Bronchial epithelial cell (primary cell): ENCODE measurements at places on chromosomes 7 and 10. TPM values are rescaled to one million over a fixed set of nuclear protein-coding genes. Genes with fewer than 3 reads are reported as not detected.

The TLX1 gene
- total RNA-seq: not detected in 2 replicates

The PHTF2 gene
- 4.2 and 5.5 TPM in 2 replicates for total RNA-seq

The CYP2C18 gene
- 1.1 and 20.9 TPM in 2 replicates for total RNA-seq

The VTI1A gene
- 36.6 and 42.4 TPM in 2 replicates for total RNA-seq

The CHST15 gene
- total RNA-seq: 11.1 and 12.8 TPM in 2 replicates

The PNLIP gene
- under 0.01 TPM in 2 replicates for total RNA-seq

The ZNF365 gene
- total RNA-seq: 1.3 and 7.2 TPM in 2 replicates

The DPYSL4 gene
- total RNA-seq: 0.13 and 0.26 TPM in 2 replicates

The MMD2 gene
- total RNA-seq: not detected in 2 replicates

The DRGX gene
- not detected in 2 replicates for total RNA-seq

The MSMB gene
- total RNA-seq: 1.1 and 16.4 TPM in 2 replicates

The IGFBP3 gene
- total RNA-seq: 7.8 and 12.1 TPM in 2 replicates

The PPP1R17 gene
- not detected in 2 replicates for total RNA-seq

The FEZF1 gene
- total RNA-seq: not detected in 2 replicates

The FAM25G gene
- 1.4 TPM in 1 of 2 replicates, not detected in the other for total RNA-seq

The FZD1 gene
- 2.4 and 4.1 TPM in 2 replicates for total RNA-seq

The ADCYAP1R1 gene
- not detected in 2 replicates for total RNA-seq

The TAS2R5 gene
- 3.9 and 5.1 TPM in 2 replicates for total RNA-seq

The NUTM2B gene
- total RNA-seq: 0.26 and 1.0 TPM in 2 replicates

The SEMA3C gene
- 147 and 178 TPM in 2 replicates for total RNA-seq
